Activated T-cell treated with anti-CD3 and anti-CD28 coated beads for 1 hour (primary cell): ENCODE measurements at places on chromosomes 6 and 20.

GRCh38 chr6:107458672-107459282 is 587 bp downstream of the PDSS2 start:
- DNase-seq: peak; percentile 9

DNA sequence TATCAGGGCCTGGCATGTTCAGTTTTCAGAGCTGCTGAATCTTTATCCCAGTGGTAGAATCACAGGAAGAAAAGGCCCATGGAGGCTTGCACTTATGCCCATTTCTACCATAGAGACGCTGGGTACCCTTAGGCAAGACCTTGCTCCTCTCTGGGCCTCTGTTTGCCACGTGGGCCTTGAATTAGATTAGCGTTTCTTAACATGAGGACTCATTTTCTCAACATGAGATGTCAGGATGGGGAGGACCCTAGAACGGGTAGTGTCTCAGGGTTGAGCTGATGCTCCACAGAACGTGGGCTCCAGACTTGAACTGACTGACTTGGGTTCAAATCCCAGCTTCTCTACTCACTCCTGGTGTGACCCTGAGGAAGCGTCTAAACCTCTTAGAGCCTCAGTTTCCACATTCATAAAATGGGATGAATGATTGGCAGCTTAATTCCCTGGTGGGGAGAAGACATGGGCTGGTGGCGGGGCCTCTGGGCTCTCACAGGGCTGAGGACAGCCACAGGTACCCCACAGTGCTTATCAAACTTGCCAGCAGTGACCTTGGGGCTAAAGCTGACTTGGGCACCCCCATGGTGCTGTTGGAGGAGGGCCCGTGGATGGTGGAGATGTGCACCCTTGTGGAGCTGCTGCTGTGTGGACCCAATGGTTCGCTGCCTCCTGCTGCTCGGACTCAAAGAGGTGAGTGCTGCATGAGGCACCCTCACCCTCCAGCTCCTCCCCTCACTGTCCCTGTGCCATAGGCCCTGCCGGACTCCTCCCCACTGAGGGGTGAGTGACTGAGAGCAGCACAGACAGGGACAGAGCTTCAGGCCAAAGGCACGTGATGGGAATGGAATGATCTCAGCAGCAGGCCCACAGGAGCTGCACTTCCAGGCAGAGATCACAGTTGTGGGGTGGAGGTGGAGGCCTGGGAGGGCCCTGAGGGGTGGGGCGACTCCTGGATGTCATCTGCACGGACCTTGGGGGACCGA is 28.2 kb downstream of the SUN5 start:
- DNase-seq: no peak

DNA sequence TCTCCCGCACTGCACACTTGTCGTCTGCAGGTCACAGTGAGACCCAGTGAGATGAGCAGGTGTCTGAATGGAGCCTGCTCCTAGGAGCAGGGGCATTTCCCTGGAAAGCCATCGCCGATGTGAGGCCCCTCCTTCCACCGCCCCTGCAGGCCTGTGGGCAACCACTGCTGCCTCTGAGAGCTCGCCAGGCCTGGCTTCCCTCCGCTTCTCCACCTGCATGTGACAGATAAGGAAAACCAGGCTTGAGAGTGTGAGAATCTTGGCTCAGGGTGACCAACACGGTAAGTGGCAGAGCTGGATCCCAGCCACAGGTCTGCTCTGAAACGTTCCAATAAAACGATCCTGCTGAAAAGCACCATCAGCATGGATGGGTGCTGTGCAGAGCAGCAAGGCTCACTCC is 332.8 kb downstream of the CDH4 start:
- DNase-seq: no peak

GRCh38 chr6:111872401-111873177 is 663 bp downstream of the FYN start:
- DNase-seq: peak; percentile 47

GRCh38 chr20:60956194-60956593 is 295.9 kb upstream of the CDH4 start:
- no peak for DNase-seq

DNA sequence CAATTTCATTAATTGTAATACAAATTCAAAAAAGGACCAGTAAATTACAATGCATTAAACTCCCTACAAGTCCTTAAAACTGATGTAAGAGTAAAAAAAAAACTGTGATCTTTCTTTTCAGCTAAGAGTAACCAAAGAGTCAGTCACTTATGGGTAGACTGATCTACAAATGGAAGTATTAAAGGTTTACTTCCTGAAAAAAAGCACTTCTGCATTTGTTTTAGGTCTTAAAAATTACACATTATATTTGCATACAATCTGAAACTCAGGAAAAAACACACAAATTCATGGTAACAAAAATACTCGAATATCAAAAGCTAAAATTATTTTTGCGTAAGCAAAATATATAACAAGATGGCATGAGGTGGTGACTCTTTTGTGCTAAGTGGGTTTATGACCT is 23.5 kb downstream of the USP49 start:
- no peak for DNase-seq

DNA sequence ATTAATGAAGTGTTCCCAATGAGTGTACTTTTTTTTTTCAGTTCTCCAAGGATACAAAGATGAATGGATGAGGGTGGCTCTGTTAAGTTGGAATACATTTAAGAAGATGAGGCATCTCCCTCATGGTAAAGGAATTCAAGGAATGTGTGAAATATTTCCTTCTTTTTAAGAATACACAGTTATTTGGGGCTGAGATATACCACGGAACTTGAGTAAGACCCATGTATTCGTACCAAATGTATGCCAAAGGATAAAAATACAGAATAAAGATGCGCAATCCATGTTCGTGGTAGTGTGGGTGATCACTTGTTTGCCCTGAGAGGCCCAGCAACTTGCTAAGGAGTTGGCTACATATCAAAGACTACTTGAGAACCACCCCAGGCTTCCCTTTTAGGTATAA is 164.2 kb upstream of the TCF21 start:
- DNase-seq: no peak

DNA sequence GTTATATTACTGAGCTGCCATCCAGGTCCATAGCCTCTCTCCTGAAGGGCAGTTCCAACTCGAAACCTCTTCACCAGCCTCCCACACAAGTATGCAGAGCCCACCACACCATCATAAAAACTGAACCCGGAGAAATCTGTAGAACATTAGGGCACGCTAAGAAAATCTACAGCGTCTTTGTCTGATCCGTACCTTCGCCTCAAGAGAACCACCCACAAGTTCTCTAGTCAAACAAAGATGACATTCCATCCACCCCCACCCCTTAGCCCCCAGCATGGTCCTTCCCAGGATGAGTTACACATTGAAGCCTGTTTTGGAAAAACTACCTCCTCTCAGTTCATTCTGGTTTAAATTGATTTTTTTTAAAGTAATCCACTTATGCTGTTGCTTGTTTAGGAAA is 219.7 kb downstream of the ZMYND8 start:
- DNase-seq: no peak

DNA sequence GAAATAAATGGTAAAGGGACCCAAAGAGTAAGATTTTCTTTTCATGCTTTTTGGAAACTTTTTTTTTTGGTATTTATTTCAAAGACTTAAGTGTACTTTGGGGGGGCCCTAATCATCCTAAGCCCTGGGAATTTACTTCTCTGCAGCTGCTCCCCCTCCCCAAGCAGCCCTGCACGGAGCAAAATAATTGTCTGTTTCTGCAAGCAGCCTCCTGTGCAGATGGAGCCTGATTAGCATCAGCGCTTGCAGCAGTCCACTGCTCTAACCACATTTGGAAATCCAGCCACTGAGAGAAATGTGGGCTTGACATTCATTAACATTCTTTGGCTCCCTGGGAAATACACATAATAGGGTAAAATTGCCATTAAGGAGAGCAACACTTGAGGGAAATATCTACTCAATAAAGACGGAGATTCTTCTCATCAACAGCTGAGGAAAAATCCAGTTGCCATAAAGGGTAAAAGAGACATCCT is 309.2 kb upstream of the MAP3K7 start:
- DNase-seq: no peak

DNA sequence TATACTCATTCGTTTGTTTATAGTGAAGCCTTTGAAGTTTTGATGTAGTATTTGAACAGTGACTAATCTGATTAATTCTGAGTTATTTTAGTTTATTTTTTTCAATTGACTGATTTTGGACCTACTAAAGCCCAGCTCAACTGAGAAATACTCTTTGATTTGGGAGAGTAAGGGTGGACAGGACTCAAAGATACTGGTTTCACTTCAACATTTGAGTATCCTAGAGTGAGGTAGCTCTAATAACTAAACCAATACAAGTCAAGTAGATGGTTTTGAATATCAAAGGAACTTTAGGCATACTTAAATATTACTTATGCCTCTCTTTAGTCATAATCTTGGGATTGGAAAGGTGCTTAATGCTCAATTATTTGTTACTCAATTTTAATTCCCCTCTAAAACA is 65.6 kb downstream of the ZNF292 start:
- no peak for DNase-seq

GRCh38 chr20:7459083-7459482 is 481.2 kb downstream of the HAO1 start:
- DNase-seq: no peak

- no peak for DNase-seq
Measured at GRCh38 chr20:23065266-23066201, 16.1 kb upstream of the THBD start.

DNA sequence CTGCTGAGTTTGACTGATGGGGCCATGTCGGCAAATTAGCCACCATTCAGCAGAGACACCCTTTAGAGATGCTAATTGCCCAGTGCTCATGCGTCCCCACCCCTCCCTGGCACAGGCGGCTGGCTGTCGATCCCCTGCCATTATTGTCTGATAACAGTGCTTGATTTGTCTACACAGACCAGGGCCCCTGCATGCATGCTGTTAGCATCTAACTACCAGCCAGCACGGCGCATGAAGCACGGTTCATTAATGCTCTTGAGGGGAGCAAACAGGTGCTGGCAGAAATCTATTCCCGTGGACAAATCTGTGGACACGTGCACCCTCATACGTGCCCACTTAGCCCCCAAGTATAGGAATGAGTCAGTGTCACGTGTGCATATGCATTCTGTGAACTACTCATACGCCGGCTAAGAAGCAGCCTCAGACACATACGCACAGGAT is 32.2 kb downstream of the KCNB1 start:
- DNase-seq: no peak

- no peak for DNase-seq
Measured at GRCh38 chr6:21143645-21144044, 449.9 kb upstream of the SOX4 start.

DNA sequence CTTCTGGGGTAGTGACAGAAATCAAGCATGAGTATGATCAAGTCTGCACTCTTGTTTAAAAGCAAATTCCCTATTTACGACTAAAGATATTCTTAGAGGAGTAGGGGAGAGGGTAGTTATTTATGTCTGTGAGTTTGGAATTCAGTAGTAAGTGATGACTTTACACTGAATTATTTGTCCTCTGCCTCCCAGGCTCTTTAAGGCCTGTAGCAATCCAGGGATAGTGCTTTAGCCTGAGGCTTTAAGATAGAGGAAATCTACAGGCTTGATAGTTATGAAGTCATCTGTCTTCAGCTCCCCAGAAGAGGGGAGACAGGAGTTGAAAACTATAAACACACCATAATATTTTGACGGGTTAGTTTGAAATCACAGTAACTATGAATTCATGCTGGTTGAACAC is 664.5 kb downstream of the EPM2A start:
- no peak for DNase-seq

DNA sequence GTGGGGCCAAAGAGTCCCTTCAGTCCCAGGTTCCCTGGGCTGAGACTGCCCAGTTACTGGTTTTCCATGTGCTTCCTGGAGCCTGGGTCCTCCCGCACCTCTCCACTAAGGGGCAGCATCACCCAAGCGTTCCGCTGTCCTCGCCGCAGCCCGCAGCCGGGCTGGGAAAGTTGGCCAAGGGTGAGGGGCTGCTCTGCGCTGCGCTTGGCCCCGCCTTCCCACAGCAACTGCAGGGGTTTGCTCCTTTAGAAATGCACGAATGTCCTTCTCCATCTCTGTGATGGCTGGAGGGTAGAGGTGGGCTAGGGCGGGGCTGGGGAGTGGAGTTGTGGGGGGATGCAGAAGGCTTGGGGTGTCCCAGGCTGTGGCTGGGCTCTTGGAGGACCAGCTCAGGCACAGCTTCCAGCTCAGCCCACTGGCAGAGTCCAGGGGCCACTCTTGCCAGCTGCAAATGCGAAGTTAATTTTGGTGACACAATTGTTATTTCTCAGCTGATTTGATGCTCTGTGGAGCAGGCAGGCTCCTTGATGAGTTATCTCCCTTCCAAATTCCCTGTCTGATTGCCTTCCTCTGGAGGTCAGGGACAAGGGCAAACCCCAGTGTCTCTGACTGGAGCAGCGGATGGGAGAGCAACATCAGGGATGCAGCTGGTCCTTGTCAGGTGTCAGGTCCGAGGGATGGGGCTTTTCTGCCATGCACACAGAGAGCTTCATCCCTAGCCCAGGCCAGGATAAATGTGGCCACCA is 63.2 kb downstream of the NOL4L start:
- DNase-seq: peak; percentile 55

DNA sequence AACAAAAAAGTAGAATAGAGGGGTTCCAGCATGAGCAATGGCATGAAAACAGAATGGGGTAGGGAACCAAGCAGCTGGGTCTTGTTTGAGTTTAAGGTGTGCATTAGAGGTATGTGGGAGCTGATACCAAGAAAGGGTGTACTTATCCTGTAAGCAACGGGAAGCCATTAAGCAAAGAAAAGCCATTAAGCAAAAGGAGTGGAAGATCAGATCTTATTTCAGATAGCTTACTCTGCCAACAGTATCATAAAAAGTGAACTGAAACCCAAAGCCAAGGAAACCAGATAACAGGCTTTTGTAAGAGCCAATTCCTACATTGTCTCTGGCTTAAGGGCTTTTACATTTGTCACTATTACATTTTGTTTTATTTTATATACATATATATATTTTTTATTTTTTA is 21.3 kb upstream of the BEND6 start:
- DNase-seq: no peak

DNA sequence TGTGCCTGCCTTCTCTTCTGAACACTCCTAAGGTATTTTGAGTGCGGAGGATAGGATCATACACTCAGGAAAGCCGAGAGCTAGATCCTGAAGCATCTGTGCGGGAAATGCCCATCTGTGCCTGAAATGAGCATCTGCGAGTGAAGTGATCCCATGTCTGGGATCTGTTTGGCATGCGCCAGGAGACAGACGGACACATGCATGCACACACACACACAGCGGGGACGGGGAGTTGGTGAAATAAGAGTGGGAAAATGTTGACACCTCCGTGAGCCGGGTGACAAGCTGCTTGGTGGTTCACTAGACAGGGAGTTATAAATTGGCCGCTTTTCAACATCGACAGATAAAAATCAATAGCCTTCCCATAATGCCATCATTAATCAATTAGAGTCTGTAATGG is 13.8 kb downstream of the SYNJ2 start:
- DNase-seq: no peak

- DNase-seq: no peak
Measured at GRCh38 chr6:163381118-163381756, 33.3 kb upstream of the QKI start.

- DNase-seq: no peak
Measured at GRCh38 chr6:38113825-38114576, 294.5 kb downstream of the ZFAND3 start.

- DNase-seq: no peak
Measured at GRCh38 chr6:159981403-159982245, 12.7 kb downstream of the IGF2R start.
